Heart left ventricle (tissue), 16 donors: ENCODE measurements at places on chromosomes 1 and 21. TPM values are rescaled to one million over a fixed set of nuclear protein-coding genes. Genes with fewer than 3 reads are reported as not detected.

GRCh38 chr1:218048828-218049420 is 236.2 kb upstream of the RRP15 start:
- no peaks in the 10 kb centered on the region for H3K27me3 ChIP-seq
- no peak overlapping the region for H3K4me3 ChIP-seq
- H3K4me1 ChIP-seq: no peaks in the 10 kb centered on the region
- no peaks in the 10 kb centered on the region for H3K36me3 ChIP-seq

- peaks cover 3% of the 10 kb centered on the region for H3K4me1 ChIP-seq
- no peak for DNase-seq
- no peaks in the 10 kb centered on the region for H3K27me3 ChIP-seq
- no peak overlapping the region for H3K4me3 ChIP-seq
- H3K27ac ChIP-seq: no peak overlapping the region
Observed at GRCh38 chr1:15744122-15744679, 1.9 kb downstream of the TMEM82 start.

The OSCP1 gene
- 11.5 TPM for polyA plus RNA-seq

DNA sequence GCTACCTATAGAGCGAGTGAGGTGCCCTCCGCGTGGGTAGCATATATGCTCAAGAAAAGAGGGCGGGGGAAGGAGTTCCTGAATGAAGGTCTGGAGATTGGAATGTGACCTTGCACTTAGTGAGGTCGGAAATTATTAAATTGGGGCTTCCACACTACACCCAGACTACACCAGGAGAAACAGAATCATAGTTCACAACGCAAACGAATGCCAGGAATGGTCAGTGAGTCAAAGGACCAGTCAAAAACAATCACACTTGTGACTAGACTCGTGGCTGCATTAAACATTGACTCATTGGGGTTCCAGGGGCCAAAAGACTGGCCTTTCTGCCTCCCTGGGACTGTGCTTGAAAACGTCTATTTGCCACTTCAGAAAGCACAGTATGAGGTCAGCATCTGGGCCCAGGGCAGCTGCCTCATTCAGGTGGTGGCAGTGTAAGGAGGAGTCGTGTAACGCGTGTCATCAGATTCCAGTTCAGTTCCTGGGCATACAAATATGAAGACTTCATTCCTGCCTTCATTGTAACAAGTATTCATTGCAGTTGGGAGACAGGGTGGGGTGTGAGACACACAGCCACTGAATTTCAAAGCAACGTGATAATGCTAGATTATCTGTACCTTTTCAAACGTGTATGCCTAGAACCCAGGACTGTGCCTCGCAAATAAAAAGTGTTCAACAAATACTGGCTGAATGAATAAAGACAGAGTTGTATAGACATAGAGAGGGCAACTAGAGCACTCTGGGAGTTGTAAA is at the start of gene YOD1:
YOD1 (minus strand) TSS at position 18 of the 753 bp plus-strand sequence. CDS start 178 bp downstream, outside the sequence.
- DNase-seq: no peak
- peak within 1 kb of the TSS; percentile 91 for H3K4me3 ChIP-seq
- H3K27me3 ChIP-seq: no peaks in the 10 kb centered on the region
- peaks cover 31% of the 10 kb centered on the region for H3K36me3 ChIP-seq
- peak within 1 kb of the TSS; percentile 92 for H3K27ac ChIP-seq

- no peaks in the 10 kb centered on the region for H3K4me1 ChIP-seq
- H3K27me3 ChIP-seq: no peaks in the 10 kb centered on the region
- no peak overlapping the region for H3K4me3 ChIP-seq
- no peak for DNase-seq
- H3K36me3 ChIP-seq: no peaks in the 10 kb centered on the region
Observed at GRCh38 chr1:77951328-77951727, 27.5 kb downstream of the FUBP1 start.

GRCh38 chr1:209428241-209428921 is 155.1 kb upstream of the CAMK1G start:
- no peaks in the 10 kb centered on the region for H3K27me3 ChIP-seq
- DNase-seq: no peak

- no peaks in the 10 kb centered on the region for H3K27me3 ChIP-seq
- peak overlapping the region; percentile 94 for H3K27ac ChIP-seq
- peaks cover 82% of the 10 kb centered on the region for H3K4me1 ChIP-seq
- DNase-seq: no peak
Observed at GRCh38 chr1:10685196-10685807, 111.1 kb downstream of the CASZ1 start.
